ENCODE measurements at places on chromosomes 7 and 10. TPM values are rescaled to one million over a fixed set of nuclear protein-coding genes. Genes with fewer than 3 reads are reported as not detected.

Gene WNT8B
- not detected for total RNA-seq

Gene CELF2
- total RNA-seq, result 77.0 TPM

Gene MSRB2
- 21.4 TPM for total RNA-seq

Gene TSPAN13
- 14.8 TPM for total RNA-seq

Gene CTAGE6
- total RNA-seq, result 0.08 TPM

Gene TMEM270
- not detected for total RNA-seq

Gene PLAU
- 154 TPM for total RNA-seq

Gene MMD2
- not detected for total RNA-seq

Gene NYAP1
- not detected for total RNA-seq

Gene CHST12
- 8.6 TPM for total RNA-seq

Gene GJD4
- total RNA-seq, result 13.9 TPM

Gene PON1
- not detected for total RNA-seq

Gene STYXL1
- total RNA-seq, result 51.7 TPM

Gene CALCR
- total RNA-seq, result not detected

Gene HOXA5
- 8.8 TPM for total RNA-seq

Gene ETV1
- total RNA-seq, result 23.7 TPM

Gene CYP17A1
- total RNA-seq, result not detected

Gene CPVL
- 0.62 TPM for total RNA-seq

Gene CPXM2
- not detected for total RNA-seq

Gene CALHM1
- 0.31 TPM for total RNA-seq

Gene TACC2
- 25.1 TPM for total RNA-seq

Gene UCMA
- not detected for total RNA-seq

Gene CYP2E1
- 0.45 TPM for total RNA-seq

Gene PDK4
- total RNA-seq, result 1.4 TPM

Gene SVOPL
- total RNA-seq, result not detected

Gene AZGP1
- total RNA-seq, result not detected

Gene ENTPD7
- total RNA-seq, result 9.3 TPM

Gene PRRT4
- total RNA-seq, result 4.2 TPM

Gene NUDT1
- 29.9 TPM for total RNA-seq

Gene PIK3AP1
- 2.0 TPM for total RNA-seq

Gene MALRD1
- total RNA-seq, result not detected

Gene LRMDA
- not detected for total RNA-seq

Gene TDRD1
- 0.51 TPM for total RNA-seq

Gene SPDYE9
- 0.26 TPM for total RNA-seq

Gene UCN3
- total RNA-seq, result not detected

Gene SPDYE16
- 1.8 TPM for total RNA-seq

Gene KLF14
- total RNA-seq, result not detected

Gene TAS2R5
- 0.52 TPM for total RNA-seq

Gene EBLN1
- total RNA-seq, result not detected

Gene OR13A1
- not detected for total RNA-seq

Gene ATOH7
- total RNA-seq, result 1.0 TPM

Gene MRPS33
- total RNA-seq, result 59.6 TPM

Gene ELFN1
- not detected for total RNA-seq

Gene NAT16
- not detected for total RNA-seq

Gene COL1A2
- 1,654 TPM for total RNA-seq

Gene THNSL1
- 5.4 TPM for total RNA-seq

Gene PTPRZ1
- total RNA-seq, result not detected

Gene WIPF3
- 2.5 TPM for total RNA-seq

Gene ADRA2A
- 0.31 TPM for total RNA-seq

All from myocyte (in vitro differentiated cells).